ENCODE measurements at places on chromosomes 4 and X.

GRCh38 chr4:14772388-14772787 is 229.9 kb upstream of the CPEB2 start:
- no peak for DNase-seq

DNA sequence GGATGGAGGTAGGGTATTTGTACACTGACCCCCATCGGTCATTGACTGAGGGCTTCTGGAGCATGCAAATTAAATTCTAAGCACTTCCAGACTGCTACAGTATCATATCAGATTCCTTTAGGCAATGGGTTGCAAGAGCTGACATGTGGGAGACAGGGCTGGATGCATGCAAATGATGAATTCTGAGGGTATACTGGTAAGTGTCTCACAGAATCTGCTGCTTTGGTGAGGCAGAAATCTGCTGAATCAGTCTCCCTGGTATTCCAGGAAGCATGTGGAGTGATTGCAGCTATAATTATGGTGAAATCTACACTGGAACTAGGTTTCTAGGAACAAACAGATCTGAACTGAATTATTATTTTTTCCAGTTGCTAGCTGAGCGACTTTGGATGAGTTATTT is 684.9 kb upstream of the MAGEB2 start:
- DNase-seq, result no peak

- DNase-seq, result no peak
Measured at GRCh38 chrX:31356275-31357212, 284.7 kb upstream of the FTHL17 start.

- no peak for DNase-seq
Measured at GRCh38 chrX:131747173-131747572, 203.3 kb downstream of the OR13H1 start.

GRCh38 chrX:76279007-76279406 is 106.1 kb downstream of the PBDC1 start:
- DNase-seq, result no peak

- no peak for DNase-seq
Measured at GRCh38 chr4:140861359-140862176, 105.4 kb upstream of the TBC1D9 start.

GRCh38 chrX:3216581-3217180 is 129.8 kb downstream of the MXRA5 start:
- DNase-seq, result no peak

DNA sequence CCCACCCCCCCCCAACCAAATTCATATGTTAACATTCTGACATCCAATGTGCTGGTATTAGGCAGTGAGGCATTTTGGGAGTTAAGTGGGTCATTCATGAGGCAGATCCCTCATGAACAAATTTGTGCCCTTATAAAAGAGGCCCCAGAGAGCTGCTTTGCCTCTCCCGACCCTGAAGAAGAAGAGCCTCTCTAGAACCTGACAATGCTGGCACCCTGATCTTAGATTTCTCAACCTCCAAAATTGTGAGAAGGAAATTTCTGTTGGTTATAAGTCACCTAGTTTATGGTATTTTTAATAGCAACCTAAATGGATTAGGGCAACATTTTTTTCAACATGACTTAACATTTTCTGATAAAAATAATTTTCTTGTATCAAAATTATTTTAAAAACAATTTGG is 296.3 kb downstream of the CFAP299 start:
- DNase-seq, result no peak

DNA sequence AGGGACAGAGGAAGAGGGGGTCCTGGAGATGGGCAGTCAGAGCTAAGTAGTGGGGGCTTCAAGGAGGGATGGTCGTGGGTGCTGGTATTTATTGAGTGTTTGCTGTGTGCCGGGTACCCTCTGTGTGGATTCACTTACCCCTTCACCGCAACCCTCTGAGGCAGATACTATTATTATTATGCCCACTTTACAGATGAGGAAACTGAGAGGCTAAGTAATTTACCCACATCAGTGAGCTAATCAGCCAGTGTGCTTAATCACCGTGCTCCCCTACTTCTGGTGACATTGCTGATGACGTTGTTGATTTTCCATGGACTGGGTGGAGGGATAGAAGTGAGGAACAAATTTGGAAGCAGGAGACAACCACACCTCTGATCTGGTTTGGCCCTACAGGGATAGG is 4.1 kb upstream of the KIAA0232 start:
- no peak for DNase-seq

DNA sequence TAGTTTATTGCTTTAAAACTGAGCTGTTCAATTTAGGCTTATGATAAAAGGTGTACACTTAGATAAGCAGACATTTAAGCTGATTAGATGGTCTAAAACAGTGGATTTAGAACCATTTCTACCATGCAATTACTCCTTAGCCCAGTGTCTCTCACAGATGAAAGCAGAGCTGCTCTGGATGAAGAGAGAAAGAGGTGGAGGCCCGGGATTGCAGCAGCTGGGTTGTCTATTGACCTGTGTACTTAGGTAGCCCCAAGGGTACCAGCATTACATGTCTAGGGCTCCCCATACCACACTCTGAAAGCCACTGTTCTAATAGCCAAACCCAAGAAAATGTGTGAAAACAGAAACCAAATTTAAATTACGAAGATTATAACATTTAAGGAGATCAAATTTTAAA is 86.0 kb upstream of the GIMD1 start:
- DNase-seq, result no peak

DNA sequence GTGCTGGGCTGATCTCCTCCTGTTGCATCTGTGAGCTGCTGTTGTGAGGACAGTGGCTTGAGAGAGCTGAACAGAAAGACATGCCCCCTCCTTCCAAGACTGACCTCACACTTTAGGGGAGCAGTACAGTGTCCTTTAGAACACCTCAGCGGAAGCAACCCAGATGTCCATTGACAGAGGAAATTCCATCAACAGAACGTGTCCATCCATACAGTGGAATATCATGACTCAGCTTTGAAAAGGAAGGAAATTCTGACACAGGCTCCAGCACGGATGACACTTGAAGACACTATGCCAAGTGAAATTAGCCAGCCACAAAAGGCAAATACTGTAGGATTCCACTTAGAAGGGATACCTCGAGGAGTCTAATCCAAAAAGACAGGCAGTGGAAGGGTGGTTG is 103.5 kb downstream of the GPR143 start:
- DNase-seq, result no peak

DNA sequence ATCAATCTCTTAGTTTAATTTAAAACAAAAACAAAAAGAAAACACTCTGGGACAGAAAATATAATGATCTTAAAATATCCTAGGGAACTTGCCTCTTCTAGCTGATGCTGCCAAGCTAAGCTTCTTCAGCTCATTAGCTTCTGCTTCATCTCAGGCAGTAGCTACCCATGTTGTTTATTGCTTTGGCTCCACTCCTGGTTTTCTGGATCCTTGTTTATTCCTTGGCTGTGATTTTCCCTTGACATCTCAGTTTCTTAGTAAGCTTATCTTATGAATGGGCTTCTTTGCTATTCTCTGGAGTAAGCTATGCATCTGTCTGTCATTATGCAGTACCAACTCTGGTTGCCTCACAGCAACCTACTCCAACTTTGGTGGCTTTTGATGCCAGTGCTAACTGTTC is 5.1 kb upstream of the MTHFD2L start:
- DNase-seq, result no peak

DNA sequence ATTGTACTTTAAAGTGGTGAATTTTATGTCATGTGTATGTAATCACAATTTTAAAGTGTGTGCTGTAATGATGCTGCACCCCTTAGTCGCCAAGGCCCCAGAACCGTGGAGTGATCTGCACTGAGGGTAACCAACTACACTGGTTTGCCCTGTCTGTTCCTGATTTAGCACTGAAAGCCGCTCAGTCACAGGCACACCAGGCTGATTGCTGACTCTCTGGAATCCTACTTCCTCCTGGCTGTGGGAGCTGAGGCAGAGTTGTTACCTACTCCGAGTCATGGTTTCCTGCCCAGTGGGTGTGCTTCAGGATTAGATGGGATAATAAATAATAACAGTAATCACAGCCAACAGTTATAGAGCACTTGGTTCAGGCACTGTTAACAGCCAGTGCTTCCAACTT is 645.4 kb downstream of the BCOR start:
- DNase-seq, result no peak

- no peak for DNase-seq
Measured at GRCh38 chr4:153542131-153542530, 76.0 kb downstream of the TMEM131L start.

GRCh38 chr4:118351851-118352827 is 664 bp downstream of the PRSS12 start:
- no peak for DNase-seq

- no peak for DNase-seq
Measured at GRCh38 chr4:7800410-7800809, 139.3 kb downstream of the AFAP1 start.

GRCh38 chr4:7418131-7418943 is 16.4 kb downstream of the PSAPL1 start:
- DNase-seq, result no peak

Measured in esophagus squamous epithelium (tissue), 5 donors.